NCI-H774 (cell line): ENCODE measurements at places on chromosomes 6 and 20.

DNA sequence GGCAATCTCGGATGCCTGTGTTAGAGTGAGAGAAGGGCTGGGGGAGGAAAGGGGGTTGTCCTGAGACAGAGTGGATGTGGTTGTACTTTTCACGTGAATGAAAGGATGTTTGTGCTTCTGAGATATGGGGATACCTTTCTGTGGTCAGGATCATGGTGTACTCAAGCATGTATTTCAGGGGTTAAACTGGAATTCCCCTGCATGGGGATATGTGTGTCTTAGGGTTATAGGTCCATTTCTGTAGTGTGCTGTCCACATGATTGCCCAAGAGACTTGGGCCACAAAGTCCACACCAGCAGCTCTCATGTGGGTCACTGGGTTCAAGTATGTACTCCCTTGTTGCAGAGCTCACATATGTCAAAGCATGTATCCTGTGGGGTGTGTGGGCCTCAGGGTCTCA, 10.5 kb downstream of the SYNGAP1 start:
- no peak for DNase-seq

- no peak for DNase-seq
Measured at GRCh38 chr6:89302195-89302770, 12.8 kb downstream of the GABRR2 start.

GRCh38 chr20:44481719-44482416, 6.2 kb downstream of the TTPAL start:
- DNase-seq = no peak

DNA sequence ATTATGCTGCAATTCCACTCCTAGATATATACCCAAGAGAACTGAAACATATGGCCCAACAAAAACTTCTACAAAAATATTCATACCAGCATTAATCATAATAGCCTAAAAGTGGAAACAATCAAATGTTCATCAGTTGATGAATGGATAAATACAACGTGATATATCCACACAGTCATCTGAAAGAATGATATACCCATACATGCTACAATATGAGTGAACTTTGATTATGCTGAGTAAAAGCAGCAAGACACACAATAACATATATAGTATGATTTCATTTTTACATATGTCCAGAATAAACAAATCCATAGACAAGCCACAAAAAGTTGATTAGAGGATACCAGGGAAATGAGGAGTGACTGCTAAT, 30.7 kb downstream of the CDK19 start:
- DNase-seq = no peak

DNA sequence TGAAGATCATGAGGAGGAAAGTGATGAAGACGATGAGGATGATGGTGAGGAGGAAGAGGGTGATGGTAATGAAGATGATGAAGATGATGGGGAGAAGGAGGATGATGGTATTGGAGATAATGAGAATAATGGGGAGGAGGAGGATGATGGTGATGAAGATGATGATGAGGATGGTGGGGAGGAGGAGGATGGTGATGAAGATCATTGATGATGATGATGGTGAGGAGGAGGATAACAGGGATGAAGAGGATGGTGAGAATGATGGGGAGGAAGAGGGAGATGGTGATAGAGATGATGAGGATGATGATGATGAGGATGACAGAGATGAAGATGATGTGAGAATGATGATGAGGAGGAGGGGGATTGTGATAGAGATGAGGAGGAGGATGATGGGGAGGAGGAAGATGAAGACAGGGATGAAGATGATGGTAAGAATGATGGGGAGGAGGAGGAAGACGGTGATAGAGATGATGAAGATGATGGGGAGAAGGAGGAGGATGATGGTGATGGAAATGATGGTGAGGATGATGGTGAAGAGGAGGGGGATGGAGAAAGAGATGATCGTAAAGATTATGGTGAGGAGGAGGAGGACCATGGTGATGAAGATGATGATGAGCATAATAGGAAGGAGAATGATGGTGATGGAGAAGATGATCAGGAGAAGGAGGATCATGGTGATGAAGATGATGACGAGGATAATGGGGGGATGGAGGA, 273.7 kb downstream of the SMOC2 start:
- no peak for DNase-seq

GRCh38 chr6:128118401-128118800, 217.5 kb upstream of the THEMIS start:
- no peak for DNase-seq

GRCh38 chr20:51417250-51418136, 125.0 kb downstream of the NFATC2 start:
- DNase-seq = no peak

DNA sequence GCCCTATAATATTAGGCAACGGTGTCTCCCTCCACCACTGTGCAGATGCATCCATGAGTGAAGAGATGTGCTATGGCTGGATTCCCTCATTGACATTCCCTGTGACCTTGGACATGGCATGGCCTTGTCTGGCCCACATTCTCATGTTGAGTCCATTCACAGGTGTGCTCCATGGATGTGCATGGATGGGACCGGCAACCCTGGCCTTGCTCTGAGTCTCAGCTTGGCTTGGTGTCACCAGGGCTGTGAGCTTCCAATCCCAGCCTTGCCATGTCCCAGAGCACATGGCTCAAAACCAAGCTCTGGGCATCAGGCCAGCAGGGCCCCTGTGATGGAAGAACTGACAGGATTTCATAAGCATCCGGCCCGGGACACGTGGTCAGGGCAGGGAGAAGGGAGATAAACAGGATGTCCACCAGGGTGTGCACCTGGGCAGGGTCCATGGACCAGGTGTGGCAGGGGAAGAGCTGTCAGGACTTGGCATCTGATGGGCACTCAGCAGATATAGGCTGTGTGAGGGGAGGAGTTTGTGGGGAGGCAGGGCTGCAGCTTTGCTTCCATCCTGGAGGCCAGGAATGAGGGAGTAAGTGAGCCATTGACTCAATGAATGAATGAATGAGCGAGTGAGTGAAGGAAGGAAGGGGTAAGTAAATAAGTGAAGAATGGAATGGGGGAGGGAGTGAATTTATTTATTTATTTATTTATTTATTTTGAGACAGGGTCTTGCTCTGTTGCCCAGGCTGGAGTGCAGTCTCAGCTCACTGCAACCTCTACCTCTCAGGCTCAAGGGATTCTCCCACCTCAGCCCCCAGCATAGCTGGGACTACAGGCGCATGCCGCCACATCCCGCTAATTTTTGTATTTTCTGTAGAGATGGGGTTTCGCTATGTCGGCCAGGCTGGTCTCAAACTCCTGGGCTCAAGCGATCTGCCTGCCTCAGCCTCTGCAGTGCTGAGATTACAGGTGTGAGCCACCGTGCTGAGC, 15.7 kb downstream of the NRSN2 start:
- peak; percentile 67 for DNase-seq

DNA sequence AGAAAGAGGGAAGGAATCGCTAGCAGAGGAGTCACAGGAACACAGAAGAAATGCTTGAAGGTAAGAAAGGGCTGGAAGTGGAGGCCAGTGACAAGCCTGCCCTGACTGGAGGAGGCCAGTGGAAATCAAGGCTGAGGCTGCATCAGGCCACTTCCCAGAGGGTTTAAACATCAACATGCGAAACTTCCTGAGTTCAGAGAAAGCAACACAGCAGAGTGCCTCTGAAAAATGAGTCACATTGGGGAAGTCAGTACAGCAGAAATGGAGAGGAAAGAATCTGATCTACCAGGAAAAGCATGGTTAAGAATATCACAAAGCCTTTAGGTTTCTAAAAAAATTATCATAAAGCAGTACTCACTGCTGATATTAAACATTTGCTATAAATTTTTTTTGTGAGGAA, 23.3 kb downstream of the NAPB start:
- no peak for DNase-seq

DNA sequence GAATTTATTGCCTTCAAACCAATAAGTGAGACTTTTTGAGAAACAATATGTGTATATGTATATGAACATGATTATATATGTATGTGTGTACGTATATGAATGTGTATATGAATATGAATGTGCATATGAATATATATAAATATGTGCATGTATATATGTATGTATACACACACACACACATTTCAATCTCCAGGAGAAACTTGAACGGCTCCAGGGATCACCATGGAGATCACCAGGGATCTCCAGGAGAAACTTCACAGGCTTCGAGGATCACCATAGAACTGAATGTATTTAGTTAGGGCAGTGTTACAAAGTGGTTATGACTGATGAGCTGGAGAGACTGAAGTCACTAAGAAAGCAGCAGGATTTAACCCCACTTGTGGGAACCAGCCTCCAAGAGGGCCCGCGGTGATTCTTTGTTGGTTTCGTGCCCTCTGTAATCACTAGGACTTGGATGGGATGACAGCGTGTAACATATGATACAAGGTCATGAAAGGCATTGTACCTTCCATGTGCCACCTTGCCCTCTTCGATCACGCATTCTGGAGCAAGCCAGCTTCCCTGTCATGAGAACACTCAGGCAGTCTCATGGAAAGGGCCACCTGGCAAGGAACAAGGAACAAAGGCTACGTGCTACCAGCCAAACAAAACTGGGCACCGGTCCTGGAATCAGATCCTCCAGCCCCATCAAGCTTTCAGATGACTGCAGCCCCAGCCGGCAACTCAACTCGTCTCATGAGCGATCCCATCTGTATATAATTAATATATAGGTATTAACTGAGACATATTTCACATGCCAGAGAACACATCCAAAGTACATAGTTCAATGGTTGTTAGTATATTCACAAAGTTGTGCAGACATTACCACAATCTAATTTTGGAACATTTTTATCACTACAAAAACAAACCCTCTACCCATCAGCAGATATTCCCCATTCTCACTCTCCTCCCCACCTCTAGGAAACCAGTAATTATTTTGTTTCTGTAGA, 8.6 kb downstream of the FAM50B start:
- no peak for DNase-seq

GRCh38 chr20:15033891-15034290, 696.5 kb upstream of the FLRT3 start:
- DNase-seq = no peak

DNA sequence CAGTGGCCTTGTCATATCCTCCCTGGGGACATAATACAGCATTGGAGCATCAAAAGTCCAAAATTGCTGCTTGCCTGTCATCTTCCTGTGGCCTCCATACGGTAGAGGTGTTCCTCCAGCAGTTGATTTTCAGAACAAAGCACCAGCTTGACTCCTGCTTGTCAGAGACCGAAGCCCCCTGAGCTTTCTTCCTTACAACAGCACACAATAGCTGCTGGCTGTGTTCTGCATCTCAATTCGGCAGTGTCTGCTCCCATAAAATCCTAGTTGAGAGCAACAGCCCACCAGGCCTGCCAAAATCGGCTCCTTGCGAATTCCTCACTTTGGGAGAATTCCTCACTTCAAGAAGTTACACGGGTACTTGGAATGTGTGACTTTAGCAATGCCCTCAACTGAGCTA, 372.9 kb downstream of the SAMD5 start:
- no peak for DNase-seq

DNA sequence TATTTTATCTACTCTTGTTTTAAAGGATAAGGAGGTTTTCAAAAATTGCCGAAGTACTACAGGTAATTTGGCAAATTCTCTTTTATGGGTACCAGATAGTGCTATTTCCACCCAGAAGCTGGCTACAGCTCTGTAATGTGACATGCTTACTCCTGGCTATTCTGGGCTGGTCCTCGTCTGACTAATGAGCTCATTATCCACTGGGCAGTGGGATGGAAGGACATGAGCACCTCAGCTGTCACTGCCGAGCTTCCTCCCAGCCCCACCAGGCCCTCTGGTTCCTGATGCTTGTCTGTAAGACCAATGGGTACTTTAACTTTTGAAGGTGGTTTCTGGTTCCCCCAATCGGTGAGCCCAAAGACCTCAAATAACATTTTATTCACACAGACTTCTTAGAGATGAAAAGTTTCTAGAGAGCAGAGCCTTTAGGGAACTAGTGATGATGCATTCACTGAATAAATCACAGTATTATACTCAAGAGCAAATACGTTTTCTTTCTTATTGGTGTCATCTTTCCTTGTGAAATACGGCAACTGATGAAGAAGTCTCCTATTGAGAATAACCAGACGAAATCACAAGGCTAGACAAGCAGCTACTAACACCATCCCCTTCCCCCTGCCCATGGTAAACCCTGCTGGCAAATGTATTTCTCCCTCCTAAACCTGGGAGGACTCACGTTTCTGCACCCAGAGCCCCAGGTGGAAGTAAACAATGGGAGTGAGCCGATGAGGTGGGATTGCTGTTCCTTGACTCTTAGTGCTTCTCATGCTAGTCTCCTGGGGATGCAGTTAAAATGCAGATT, 80.8 kb downstream of the SLC22A3 start:
- no peak for DNase-seq

GRCh38 chr6:143575901-143576426, 64.4 kb upstream of the FUCA2 start:
- no peak for DNase-seq

DNA sequence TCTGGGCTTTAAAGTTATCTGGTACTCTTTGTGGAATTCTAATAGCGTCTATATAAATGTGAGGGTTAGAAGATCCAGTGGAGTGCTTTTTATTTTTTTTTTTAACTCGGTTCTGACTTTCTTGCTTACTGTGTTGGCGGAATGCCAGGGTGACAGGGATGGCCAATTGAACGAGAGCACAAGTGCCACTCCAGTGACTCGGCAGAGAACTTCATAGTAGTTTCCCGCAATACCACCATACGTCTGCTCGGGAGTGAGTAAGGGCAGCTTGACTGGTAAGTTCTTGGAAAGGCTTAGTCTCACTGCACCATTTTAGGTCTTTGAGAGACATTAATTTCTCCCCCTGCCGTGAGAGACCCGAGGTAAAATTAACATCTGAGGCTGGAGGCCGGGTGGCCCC, 49.4 kb upstream of the TULP1 start:
- DNase-seq = no peak

- no peak for DNase-seq
Measured at GRCh38 chr6:16621002-16621401, 140.3 kb downstream of the ATXN1 start.

- no peak for DNase-seq
Measured at GRCh38 chr6:95203153-95203754, 374.1 kb upstream of the MANEA start.

DNA sequence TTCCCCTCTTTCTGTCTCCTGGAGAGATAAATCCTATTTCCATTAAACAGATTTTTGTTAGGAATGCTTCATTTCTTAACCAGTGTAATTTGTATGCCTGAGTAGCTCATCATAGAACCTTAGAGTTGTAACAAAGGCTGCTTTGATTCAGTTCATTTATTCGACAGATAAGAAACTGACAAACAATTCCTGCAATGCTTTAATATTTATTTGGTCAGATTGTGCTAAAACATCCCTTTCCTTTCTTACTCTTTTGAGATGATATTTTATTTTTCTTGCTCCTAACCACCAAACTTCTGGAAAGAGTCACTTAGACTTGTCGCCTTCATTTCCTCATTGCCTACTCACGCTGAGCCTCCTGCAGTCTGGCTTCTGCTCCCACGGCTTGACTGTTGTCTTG, 89.0 kb upstream of the SUPT3H start:
- DNase-seq = no peak

DNA sequence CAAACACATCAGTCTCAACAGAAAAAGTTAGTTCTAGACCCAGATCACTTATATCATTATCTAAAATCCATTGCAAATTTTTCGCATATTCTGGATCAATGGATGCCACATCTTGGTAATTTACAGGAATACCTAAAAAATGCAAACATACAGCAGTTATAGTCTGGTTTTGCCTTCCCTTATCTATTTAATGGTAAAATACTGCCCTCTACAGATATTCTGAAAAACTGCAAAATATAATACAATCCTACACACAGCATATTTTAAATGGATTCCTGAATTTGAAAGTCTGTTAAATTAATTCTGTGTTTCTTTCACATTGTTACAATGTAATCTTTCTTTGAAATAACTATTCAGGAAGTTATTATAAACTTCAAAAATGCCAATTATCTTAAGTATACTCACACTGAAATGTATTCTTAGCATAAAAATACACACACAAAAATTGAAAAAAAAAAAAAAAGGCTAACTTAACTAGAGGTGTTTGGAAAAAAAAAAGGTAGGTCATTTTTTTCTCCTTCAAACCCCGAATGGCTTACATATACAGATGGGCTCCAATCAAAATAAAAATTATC, 88.4 kb downstream of the HACE1 start:
- DNase-seq = peak; percentile 53
